ENCODE measurements at places on chromosomes 1 and 21.

- DNase-seq: no peak
Measured at GRCh38 chr1:179856296-179856695, 21.3 kb downstream of the TOR1AIP2 start.

DNA sequence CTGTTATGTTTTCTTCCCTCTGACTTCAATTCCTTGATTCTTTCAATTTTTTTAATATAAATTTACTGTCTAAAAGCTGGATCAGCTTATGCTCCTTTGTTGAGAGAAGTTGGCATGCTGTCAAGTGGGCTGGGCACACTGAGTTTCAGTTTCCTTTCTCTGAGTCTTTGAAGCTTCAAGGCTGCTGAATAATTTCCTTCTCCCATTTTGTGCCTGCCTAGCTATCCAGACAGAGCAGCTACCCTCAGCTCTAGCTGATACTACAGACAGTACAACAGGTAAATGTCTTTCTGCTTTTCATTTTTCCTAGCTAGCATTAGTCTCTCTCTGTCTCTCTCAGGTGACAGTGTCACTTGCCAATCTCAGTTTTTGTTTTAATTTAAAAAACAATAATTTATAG lies at the start of gene IFI44:
Gene IFI44 (plus strand): TSS at position 204 of the 400 bp plus-strand sequence. CDS start 365 bp downstream, outside the sequence.
- DNase-seq: peak; percentile 32

DNA sequence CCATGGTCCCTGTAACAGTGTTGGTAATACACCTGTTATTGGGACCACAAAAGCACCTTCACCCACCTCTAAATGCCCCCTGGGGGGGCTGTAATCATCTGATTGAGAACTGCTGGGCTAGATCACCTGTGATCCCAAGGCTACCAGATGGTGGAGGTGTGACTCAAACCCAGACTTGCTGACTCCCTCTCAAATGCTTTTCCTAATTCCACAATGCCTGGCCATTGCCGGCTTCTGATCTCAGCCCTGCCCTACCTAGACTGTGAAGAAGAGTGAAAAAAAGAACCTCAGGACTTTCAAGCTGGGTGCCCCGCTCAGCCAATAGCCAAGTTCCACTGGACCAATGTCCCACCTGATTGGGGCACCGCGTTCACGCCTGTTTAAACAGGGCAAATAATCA lies 9.6 kb downstream of the TMEM9 start:
- DNase-seq: no peak

GRCh38 chr1:15942661-15943327 lies 33.1 kb downstream of the ZBTB17 start:
- no peak for DNase-seq

DNA sequence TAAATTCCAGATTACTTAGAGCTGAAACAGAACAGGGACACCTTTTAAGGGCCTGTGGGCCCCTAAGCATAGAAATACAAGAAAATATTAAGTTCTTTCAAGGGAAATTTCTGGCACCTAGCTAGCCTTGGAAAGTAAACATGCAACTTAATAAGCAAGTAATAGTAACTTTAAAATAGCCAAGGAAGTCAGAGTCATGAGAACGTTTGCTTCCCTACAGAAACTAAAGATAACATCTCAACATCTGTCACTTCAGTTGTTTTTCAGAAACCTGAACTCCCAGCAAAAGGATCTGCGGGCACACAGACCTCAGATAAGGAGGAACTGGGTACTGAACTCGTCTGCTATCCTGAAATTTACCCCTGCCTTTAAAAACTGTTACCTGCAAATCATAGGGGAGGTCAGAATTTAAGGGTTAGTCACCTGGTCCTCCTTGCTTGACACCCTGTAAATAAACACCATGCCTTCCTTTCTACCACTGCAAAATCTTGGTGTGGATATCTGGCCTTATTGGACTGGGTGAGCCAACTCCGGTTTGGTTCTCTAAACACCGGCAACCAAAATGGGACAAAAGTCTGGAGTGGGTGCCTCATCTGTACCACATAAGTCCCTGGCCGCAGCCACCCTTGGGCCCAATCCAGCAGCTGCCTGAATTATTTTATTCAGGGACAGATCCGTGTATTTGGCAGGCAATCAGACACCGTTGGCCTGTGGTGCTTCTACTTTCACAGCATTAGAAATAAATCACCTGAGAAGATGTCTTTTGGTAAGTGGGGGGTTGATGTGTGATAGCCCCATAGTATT lies 27.9 kb downstream of the NRDC start:
- DNase-seq: peak; percentile 1

GRCh38 chr1:3316340-3316943 lies 138.0 kb upstream of the ARHGEF16 start:
- DNase-seq: no peak

GRCh38 chr1:5916572-5917280 lies 75.5 kb downstream of the NPHP4 start:
- no peak for DNase-seq

GRCh38 chr1:39131940-39132339 lies 72.6 kb upstream of the MACF1 start:
- no peak for DNase-seq

GRCh38 chr1:219086956-219087469 lies 86.7 kb upstream of the LYPLAL1 start:
- DNase-seq: no peak

All from C1 segment of cervical spinal cord (tissue), 14 donors.